ENCODE measurements at places on chromosomes 12 and 14.

DNA sequence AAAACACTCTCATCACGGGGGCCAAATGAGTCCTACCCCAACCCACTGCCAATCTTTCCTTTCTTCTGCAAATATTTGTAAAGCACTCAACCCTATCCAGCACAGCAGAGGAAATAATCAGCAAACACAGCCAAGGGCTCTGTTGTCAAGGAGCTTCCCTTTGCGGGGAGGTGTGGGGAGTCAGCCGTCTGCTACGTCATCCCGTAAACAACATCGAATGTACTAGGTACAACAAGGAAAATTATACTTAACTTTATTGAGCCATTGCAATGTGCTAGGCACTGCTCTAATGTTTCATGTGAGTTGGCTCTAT lies 22.8 kb downstream of the TMEM63C start:
- DNase-seq: no peak

- DNase-seq: no peak
These were observed 129.6 kb downstream of the PAPOLA start for GRCh38 chr14:96631621-96632362.

GRCh38 chr12:51401900-51402299 lies 10.7 kb upstream of the GALNT6 start:
- DNase-seq: no peak

DNA sequence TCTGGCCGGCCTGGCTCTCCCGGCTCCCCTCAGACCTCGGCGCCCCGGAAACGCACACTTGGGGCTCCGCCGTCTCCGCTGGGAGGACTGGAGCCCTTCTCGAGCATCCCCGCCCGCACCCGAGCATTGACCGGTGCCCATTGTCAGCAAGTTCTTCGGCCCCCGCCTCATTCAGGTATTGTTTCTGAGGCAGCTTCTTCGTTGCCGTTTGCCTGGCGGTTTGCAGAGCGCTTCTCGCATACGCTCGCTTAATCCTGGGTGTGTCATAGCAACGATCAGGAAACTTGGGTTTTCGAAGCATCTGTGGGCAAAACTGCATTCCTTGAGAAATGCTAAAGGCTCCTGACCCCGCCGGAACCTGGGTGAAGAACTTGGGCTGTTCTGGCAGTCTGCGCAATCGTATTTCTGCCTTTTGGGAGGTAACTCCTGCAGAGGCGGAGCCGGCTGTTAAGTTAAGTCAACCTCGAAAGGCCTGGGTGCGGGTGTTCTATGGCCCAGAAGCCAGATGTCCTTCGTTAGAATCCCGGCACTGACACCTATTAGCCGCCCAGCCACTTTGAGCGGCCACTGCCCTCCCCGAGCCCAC lies 518 bp downstream of the GSKIP start:
- peak; percentile 31 for DNase-seq

- no peak for DNase-seq
These were observed 410.7 kb downstream of the TMEM117 start for GRCh38 chr12:44246482-44247105.

DNA sequence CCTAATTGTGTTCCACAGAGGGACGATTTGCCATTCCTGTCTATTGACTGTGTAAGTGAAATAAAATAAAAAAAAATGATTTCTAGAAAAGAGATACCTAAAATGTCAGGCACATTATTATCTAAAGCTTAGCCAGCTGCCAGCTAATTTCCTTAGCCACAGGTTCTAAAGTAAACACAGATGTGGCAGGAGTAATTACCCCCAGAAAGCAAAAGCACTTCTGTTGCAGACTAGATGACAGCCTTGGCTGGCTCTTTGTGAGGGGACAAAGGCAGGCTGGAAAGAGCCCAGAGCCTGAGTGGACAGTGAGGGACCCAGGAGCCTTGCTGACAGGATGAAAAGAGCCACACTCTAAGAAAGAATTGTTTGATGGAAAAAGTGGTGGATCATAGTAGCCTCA lies 418.1 kb downstream of the LRIG3 start:
- DNase-seq: no peak

DNA sequence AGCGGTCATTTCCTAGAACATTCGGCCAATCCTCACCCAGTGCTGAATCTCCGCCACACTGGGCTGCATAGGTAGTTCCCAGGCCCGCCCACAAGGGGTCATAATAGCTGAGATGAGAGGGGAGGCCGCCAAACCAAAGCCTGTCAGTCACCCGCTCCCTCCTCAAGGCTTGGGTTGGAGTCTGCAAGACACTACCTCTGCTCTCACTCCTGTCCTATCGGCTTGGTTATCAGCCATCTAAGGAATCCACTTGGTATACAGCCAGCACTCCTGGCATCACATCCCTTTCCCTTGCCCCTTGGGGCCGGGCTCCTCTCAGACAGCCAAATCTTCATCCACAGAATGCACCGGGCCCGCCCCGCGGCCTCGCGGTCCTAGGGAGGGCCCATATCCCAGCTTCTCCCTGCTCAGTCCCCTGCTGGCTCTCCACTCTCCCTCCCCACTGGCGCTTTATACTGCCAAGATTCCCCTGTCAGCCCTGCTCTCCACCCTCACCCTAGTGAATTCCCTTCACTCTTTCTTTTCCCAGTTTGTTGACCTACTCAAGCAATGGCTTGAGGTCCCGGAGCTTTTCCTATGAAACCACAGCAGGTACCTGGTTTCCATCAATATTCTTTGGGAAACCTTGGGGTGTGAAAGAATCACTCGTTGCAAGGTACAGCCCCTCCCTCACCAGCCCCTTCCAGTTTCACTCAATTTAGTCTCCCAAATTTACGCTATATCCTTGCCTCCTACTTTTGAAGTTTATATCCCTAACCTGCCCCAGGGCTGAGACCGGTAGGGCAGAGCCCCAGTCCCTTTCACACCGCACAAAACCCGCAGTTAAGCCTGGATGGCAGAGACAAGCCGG lies 1.4 kb downstream of the IFFO1 start:
- DNase-seq: peak; percentile 68

DNA sequence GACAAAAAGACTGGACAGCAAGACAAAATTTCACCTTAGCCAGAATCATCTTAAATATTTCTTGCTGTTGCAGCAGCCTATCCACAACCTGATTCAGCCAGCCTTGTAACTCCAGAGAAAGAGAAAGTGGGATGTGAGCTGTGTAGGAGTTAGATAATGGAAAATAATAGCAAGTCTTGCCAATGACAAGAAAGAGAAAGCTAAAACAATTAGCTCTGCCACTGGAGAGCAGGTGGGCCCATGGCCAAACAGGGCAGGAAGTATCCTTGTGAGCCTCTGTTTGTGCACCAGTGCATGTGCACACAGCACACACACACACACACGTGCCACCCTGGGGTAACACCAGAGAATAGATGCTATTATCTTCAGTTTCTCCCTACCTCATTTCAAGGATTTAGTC lies 106.0 kb upstream of the CCDC196 start:
- DNase-seq: no peak

GRCh38 chr12:49260166-49260565 lies 4.7 kb upstream of the TUBA1C start:
- DNase-seq: no peak

DNA sequence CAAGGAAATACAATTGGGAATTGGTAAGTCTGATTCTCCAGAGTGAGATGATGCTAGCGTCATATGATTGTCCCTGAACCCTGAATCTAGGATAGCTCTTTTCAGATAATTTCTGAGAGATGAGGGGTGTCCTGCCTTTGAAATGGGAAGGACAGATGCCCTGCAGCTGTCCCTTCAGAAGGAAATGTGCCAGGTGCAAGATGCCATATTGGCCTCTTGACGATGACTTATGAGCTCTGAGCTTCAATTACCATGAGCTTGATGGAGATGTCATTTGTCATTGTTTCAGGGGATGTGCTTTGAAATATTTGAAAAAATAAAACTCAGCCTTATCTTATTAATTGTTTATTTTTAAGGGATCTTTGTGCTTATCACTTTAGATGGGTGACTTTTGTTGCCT lies 185.1 kb downstream of the DACT1 start:
- no peak for DNase-seq

- DNase-seq: no peak
These were observed 461.2 kb downstream of the TMEM121 start for GRCh38 chr14:105987563-105987962.

- DNase-seq: no peak
These were observed 43.1 kb downstream of the ATP2B1 start for GRCh38 chr12:89665556-89665955.

GRCh38 chr12:68868043-68868790 lies 60.2 kb downstream of the MDM2 start:
- DNase-seq: no peak

DNA sequence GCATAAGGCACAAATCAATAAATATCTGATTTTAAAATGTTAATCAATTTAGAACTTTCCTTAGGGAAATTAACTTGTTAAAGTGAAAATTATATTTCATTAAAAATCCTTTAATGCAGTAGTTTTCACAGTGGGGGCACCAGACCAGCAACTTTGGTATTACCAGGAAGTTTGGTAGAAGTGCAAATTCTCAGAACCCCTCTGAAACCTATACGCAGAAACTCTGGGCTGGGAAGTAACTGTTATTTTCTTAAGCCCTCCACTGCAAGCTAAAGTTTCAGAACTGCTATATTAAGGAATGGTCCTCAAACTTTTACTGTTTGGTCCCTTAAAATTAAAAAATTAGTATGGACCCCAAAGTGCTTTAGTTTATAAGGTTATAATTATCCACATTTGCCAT lies 35.7 kb downstream of the GNPTAB start:
- DNase-seq: no peak

GRCh38 chr14:35124127-35124526 lies 1.8 kb downstream of the PRORP start:
- DNase-seq: no peak

- DNase-seq: no peak
These were observed 4.8 kb downstream of the MED6 start for GRCh38 chr14:70595443-70596185.

DNA sequence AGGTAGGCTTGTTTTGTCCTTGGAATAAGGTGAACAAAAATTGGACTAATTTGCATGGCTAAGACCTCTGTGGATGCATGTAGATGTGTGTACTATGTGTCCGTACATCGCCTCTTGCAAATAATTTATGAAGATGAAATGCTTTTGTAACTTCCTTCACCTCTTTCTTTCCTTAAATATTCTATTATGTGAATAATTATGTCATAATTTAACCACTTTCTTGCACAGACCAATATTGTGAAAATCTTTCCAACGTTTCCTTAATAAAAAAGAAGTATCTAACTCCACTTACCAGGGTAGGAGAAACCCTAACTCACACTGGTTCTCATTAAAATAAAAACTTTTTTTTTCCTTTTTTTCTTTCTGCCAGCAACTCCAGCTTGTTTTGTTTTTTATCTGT lies 4.0 kb downstream of the NANOG start:
- no peak for DNase-seq

- DNase-seq: no peak
These were observed 31.7 kb downstream of the SPPL3 start for GRCh38 chr12:120872487-120872886.

GRCh38 chr14:21382886-21383847 lies 652 bp downstream of the SUPT16H start:
- DNase-seq: peak; percentile 38

All from activated CD8-positive, alpha-beta memory T cell treated with anti-CD3 and anti-CD28 coated beads, Interleukin-2, amount 50 U/mL, for 4 hours (primary cell).